ENCODE measurements at places on chromosomes 3 and 15.

DNA sequence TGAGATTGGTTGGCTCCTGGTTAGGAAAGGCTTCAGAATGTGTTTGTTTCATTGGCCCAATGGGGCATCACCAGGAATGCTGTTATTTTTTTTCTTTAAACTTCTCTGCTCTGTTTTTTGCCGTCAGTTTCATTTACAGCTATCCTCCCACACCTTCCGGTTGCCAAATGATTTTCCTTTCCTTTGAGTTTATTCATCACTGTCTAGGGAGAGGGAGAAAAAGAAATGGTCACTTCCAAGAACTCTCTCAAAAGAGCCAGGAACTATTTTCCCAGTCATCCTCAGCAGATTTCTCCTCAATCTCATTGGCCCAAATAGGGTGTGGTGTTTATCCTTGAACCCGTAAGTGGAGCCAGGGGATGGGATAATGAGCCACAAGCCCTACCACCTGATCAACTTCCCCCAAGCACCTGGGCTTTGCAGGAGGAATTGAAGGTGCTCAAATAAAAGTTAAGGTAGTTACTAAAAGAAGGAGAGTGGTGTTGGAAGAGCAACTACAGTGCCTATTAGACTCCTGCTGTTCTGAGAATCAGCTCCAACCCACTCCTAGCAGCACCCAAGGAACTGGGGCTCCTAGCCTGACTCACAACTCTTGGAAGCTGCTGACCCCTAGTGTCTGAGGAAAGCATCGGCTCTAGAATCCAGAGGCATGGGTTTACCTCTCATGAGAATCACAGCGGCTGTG, 183.8 kb upstream of the IL12A start:
- peak; percentile 83 for DNase-seq

- DNase-seq = no peak
Measured at GRCh38 chr15:85331655-85332285, 48.6 kb upstream of the AKAP13 start.

- DNase-seq = peak; percentile 38
Measured at GRCh38 chr3:40741729-40742128, 217.0 kb downstream of the ZNF621 start.

- no peak for DNase-seq
Measured at GRCh38 chr3:129764090-129764489, 129.4 kb downstream of the TMCC1 start.

DNA sequence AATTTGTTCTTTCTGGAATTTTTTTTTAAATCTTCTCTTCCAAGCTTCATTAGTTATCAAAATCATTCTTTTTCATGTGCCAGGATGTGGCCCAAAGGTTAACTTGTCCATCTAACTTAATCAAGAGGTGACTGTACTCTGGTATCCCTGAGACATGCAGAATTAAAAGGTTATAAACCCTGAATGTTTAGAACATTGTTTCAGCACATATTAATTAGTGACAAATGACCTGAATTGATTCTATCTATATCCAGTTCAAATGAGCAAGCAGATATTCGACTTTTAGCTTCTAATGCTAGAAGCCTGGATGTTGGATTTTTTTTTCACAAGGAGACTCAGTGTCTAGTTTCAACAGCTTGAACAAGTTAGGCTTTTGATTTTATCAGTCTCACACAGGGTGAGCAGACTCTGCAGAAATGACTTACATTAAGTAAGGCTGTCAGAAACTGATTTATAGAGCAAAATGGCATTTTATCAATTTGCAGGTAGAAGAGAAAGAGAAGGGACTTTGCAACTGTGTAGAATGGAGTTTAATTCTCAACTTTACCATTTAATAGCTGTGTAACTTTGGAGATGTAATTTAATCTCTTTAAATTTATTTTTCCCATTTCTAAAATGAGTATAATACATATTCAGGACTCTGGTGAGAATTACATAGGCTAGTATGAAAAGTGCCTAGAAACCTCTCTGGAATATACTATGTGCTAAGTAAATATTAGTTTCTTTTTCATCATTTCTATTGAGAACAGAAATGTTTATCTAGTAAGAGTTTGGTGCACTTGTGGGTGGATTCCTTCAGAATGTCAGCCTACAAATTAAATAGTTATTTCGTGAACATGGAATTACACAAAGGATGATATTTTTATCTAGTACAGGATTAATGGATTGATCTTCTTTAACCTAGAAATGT, 100.0 kb downstream of the ALCAM start:
- DNase-seq = no peak

- no peak for DNase-seq
Measured at GRCh38 chr3:18010001-18010400, 267.6 kb upstream of the TBC1D5 start.

DNA sequence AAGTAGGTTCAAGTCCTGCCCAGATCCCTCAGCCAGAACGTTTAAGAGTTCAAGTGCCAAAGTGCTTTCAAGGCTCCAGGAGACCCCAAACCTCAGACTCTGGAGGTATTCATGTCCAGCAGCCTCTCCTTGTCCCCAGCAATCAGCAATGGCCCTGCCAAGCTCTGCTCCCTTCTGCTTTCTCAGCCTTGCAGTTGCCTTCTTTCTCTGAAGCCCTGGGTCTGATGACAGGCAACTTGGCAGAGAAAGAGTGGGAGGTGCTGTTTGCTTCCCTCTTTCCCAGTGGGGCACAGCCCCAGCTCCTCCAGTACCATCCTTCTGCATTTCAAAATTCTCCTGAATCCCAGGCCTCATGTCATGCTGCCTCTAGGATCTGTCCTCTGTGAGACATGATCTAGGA, 40.2 kb downstream of the ATP2B2 start:
- DNase-seq = no peak

- DNase-seq = peak; percentile 19
Measured at GRCh38 chr3:196501316-196502044, 2.1 kb downstream of the RNF168 start.

- peak; percentile 15 for DNase-seq
Measured at GRCh38 chr3:77160931-77161497, 121.1 kb downstream of the ROBO2 start.

DNA sequence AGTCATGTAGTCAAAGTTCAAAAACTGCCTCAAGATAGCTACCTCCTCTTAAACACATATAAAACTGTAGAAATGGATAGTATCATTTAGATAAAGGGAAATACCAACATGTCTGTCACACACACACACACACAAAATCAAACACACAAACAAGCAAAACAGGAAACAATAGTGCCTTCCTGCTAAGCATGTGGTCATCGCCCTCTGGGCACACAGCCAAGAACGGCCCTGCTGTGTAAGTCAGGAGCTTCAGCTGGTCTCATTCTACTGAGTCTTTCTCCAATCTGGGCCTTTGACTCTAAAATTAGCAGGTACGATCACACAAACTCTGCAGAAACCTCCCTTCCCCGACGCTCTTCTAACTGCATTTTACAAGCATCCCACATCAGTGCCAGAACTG, 272.2 kb upstream of the CHRNA7 start:
- DNase-seq = no peak

GRCh38 chr3:32856355-32856889, 38.6 kb downstream of the TRIM71 start:
- DNase-seq = no peak

DNA sequence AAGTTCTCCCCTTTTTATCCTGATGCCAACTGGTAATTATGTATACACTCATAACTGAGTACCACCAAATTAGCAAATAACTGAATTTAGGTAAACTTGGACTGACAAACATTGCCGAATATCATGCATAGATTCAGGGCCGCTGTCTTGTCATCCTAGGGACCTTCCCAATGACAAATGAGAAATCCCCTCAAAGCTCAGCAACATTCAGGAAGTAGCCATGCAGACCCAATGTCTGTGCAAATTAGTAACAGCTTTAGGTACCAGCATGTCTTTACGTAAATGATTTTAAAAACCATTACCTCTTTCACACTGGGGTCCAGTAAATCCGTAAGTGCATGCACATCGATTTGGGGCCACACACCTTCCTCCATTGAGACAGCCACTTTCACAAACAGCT, 49.5 kb downstream of the FBN1 start:
- DNase-seq = no peak

DNA sequence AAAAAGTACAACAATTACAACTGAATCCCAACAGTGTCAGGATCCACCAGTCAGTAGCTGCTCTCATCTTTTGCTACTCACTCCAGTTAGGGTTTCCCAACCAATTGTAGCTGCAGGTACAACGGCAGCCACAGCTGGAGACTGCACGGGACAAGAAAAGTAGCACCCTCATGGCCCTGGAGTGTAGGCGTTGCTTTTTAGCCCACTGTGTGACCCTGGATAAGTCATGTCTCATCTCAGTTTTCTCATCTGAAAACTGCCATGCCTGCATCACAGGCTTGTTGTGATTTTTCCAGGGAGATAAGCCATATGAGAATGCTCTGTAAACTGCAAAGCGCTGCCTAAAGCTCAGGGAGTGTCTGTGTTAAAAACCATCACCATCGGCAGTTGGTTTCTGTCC, 535.6 kb upstream of the IL12A start:
- DNase-seq = no peak

- DNase-seq = no peak
Measured at GRCh38 chr3:49712631-49713317, 6.7 kb downstream of the AMIGO3 start.

DNA sequence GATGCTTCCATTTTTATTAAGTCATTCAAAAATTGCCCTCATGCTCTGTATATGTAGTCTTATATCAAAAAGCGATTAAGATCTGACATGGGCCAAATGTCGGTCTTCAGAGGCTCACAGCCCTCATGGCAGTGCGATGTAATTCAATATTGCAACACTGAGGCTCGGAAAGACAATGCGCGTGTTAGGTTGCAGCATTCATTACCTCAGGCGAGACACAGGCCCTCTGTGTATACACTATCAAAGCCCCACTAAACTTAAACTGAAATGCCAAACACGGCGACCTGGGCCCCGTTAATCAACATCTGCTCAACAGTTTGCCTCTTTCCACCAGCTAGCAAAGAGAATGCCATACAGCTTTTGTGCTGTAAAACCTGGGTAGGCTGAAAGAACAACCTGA, 413.4 kb downstream of the ERC2 start:
- no peak for DNase-seq

DNA sequence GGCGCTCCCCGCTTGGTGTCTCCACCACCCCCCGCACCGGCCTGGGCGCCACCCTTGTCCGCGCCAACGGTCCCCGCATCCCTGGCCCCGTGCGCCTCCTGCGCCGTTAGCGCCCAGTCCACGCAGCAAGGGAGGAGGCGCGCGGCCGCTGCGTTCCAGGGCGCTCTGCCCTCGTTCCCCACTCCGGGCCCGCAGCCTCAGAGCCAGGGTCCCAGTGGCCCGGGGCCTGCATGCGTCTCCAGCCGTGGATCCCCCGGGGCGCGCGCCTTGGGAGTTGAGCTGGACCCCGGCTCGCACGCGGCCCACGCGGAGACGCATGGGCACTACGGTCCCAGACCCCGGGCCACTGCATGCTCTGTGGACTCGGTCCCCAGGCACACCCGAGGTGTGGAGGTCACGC, 7.4 kb upstream of the ITPKA start:
- DNase-seq = no peak

- DNase-seq = peak; percentile 64
Measured at GRCh38 chr15:64460724-64461720, 644 bp downstream of the ZNF609 start.

- no peak for DNase-seq
Measured at GRCh38 chr3:14319654-14320182, 82.7 kb upstream of the SLC6A6 start.

DNA sequence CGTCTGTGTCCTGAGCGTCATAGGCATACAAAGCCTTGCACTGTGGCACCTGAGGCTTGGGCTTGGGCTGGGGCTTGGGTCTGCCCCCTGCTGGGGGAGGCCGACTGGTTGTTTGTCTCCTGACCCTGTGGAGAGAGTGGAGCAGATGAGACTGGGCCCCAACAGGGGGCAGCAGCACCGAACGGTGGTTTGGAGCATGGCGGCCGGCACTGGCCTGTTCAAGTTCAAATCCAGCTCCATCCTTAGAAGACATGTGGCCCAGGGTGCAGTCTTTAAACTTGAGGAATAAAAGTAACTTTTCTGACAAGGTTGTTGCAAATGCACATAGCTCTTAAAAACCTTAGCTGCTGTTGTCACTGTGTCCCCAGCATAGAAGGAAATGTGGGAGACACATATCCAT, 33.3 kb downstream of the CCNB2 start:
- DNase-seq = peak; percentile 39

DNA sequence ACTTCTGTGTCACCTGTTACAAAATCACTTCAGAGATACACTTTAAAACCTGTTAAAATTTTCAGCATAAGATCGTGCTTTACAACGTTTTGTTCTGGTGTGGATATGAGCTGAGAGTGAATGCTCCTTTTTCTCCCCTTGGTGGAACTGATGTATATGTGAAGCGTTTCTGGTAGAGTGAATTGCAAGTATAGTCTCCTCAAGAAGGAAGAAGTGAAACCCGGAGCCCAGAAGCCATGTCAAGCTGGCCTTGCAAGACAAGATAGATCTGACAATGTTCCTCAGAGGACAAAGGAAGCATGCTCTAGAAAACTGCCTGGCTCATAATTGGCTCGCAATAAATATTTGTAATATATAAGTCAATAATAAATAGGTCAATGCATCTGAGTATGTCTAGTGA, 23.6 kb downstream of the SERPINI2 start:
- no peak for DNase-seq

DNA sequence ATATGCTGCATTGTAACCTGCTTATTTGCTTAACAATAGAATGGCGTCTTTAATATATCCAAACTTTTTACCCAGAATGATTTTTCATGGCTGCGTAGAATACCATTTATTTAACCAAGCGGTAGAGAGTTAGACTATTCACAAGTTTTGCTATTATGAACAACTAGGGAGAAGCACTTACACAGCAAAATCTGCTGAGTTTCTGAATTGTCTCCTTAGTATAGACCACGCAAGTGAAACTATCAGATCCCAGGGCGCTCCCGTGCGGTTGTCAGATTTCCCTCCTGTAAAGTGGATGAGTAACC, 12.6 kb upstream of the ADPGK start:
- DNase-seq = no peak

- no peak for DNase-seq
Measured at GRCh38 chr3:11381563-11381962, 109.4 kb downstream of the ATG7 start.

Data from NCI-H1105 (cell line).